Astrocyte (in vitro differentiated cells and primary cell): ENCODE measurements at places on chromosomes 7 and 10. TPM values are rescaled to one million over a fixed set of nuclear protein-coding genes. Genes with fewer than 3 reads are reported as not detected.

DNA sequence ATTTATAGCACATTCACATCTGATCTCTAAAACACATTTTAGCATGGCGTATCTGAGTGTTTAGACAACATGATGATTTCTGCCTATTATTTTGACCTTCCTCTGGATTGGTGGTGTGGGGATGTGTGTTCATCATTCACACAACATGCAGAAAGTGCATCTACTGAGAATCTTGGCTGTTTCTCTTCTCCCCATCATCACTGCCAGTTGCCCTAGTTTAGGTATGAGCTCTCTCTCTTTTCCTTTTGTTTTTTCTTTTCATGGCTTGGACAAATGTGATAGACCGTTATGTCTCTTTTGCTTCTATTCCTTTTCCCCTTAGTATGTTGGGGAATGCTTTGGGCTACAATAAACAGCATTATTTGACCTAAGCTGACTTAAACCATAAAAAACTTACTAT, 239.2 kb upstream of the FZD8 start:
- no peak overlapping the region for H3K27ac ChIP-seq
- no peaks in the 10 kb centered on the region for H3K36me3 ChIP-seq
- H3K4me1 ChIP-seq: peaks cover 2% of the 10 kb centered on the region

GRCh38 chr10:126732868-126733267, 62.4 kb upstream of the C10orf90 start:
- no peak overlapping the region for H3K4me3 ChIP-seq
- no peaks in the 10 kb centered on the region for H3K4me1 ChIP-seq
- H3K36me3 ChIP-seq: no peaks in the 10 kb centered on the region
- peaks cover 13% of the 10 kb centered on the region for H3K27me3 ChIP-seq

- H3K36me3 ChIP-seq: no peaks in the 10 kb centered on the region
- no peak overlapping the region for H3K4me3 ChIP-seq
- no peak for DNase-seq
- no peaks in the 10 kb centered on the region for H3K4me1 ChIP-seq
These were observed 48.1 kb downstream of the DIP2C start for GRCh38 chr10:641149-642010.

DNA sequence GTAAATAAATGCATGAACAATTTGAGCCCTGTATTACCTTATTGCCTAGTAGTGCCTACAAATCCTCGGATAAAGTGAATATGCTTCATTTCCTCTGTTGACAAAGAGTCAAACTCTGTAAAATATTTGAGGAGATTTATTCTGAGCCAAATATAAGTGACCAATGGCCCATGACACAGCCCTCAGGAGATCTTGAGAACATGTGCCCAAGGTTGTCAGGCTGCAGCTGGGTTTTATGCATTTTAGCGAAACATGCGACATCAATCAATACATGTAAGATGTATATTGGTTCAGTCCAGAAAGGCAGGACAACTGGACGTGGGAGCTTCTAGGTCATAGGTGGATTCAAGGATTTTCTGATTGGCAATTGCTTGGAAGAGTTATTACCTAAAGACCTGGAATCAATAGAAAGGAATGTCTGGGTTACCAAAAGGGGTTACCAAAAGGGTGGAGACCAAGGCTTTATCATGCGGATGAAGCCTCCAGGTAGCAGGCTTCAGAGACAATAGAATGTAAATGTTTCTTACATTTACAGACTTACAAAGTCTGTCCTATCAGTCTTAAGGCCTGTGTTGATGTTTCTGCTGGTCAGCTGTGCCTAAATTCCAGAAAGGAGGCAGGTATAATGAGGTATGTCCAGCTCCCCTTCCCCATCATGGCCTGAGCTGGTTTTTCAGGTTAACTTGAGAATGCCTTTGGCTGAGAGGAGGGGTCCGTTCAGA, 220.1 kb upstream of the FZD1 start:
- no peak overlapping the region for H3K4me3 ChIP-seq
- H3K27me3 ChIP-seq: no peaks in the 10 kb centered on the region
- no peak overlapping the region for H3K27ac ChIP-seq
- no peaks in the 10 kb centered on the region for H3K36me3 ChIP-seq
- H3K4me1 ChIP-seq: no peaks in the 10 kb centered on the region

DNA sequence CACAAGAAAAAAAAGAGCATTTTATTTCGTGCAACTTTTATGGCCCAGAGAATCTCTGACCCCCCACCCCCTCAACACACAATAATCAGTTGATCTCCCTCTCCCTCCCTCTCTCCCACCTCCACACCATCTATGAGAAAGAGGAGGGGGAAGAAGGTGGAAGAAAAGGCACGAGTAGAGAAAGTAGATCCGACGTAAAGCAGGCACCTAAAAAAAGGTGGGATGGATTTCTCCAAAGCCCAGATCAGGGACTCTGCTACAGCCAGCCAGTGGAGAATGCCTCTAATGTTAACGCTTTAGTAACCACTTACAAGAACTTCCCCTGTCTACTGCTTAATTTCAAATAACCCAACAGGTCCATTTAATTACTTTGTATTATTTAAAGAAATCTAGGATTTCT, 24.4 kb downstream of the KMT2C start:
- no peak overlapping the region for H3K27ac ChIP-seq
- DNase-seq: no peak
- no peaks in the 10 kb centered on the region for H3K27me3 ChIP-seq
- no peaks in the 10 kb centered on the region for H3K36me3 ChIP-seq
- no peak overlapping the region for H3K4me3 ChIP-seq
- H3K4me1 ChIP-seq: no peaks in the 10 kb centered on the region

DNA sequence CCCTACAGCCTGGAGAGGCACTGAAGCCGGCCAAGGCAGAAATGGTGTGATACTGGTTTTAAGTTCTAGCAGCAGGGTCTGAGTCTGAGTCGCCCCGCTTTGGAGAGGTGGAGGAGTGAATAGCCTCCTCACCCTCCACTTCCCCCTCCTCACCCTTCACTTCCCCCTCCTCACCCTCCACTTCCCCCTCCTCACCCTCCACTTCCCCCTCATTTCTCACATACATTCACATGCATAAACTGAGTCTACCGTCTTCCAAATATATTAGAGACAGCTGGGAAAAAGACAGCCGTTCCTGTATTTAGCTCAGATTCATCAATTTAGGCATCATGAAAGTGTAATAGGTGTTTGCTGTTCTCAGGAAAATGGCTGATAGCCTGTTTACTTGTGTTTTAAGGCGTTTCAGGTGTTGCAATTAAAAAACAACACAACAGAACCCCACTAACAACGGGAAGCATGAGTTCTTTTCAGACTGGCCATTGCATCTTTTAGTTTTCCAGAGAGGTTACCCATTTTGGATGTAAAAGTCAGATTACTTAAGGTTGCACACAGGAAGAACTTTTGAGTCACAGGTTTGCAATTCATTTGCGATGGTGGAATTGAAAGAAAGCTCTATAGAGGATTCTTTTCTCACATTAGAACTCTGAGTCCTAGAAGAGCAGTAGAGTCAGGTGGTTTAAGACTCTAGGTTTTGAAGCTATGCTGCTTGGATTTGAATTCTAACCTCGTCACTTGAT, 861 bp downstream of the NRBF2 start:
- H3K27ac ChIP-seq: peak overlapping the region; percentile 93
- no peaks in the 10 kb centered on the region for H3K27me3 ChIP-seq
- no peaks in the 10 kb centered on the region for H3K4me1 ChIP-seq
- H3K36me3 ChIP-seq: no peaks in the 10 kb centered on the region

GRCh38 chr10:70690589-70690988, 18.3 kb downstream of the ADAMTS14 start:
- no peak for DNase-seq
- H3K27ac ChIP-seq: no peak overlapping the region
- H3K4me1 ChIP-seq: peaks cover 23% of the 10 kb centered on the region

Gene MMD2
- total RNA-seq: not detected in 2 replicates

Gene FAM25A
- not detected in 2 replicates for total RNA-seq
